ENCODE measurements at places on chromosomes 11 and 22. TPM values are rescaled to one million over a fixed set of nuclear protein-coding genes. Genes with fewer than 3 reads are reported as not detected.

KRTAP5-1 gene
- not detected for total RNA-seq

OR8B12 gene
- total RNA-seq: not detected

CCDC88B gene
- 119 TPM for total RNA-seq

CRYBB2 gene
- not detected for total RNA-seq

DNA sequence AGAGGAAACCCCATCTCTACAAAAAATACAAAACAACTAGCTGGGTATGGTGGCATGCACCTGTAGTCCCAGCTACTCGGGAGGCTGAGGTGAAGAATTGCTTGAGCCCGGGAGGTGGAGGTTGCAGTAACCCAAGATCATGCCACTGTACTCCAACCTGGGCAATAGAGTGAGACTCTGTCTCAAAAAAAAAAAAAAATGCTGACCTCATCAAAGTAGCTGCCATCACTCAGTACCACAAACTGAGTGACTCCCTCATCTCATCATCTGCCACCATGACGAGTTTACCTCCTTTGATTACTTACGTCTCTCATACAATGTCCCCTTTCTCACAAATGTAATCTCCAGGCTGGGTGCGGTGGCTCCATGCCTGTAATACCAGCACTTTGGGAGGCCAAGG lies 117.2 kb upstream of the CLPB start:
- no peak for DNase-seq

DNA sequence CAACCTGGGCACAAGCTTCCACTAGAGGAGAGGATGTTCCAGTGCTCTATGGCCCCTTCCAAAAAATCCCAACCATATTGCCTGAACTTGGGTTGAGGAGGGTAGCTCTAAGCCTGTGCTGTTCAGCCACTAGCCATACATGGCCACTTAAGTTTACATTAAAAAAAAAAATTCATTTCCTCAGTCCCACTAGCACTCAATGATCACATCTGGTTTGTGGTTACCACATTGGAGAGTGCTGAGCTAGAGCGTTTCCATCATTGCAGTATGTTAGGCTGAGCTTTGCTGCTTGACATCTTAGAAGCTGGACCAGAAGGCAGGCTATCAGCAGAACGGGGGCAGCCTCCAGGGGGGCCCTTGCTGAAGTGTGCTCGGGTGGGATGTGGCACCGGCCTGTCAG lies 43.5 kb upstream of the CYP2D6 start:
- peak; percentile 70 for DNase-seq

DNA sequence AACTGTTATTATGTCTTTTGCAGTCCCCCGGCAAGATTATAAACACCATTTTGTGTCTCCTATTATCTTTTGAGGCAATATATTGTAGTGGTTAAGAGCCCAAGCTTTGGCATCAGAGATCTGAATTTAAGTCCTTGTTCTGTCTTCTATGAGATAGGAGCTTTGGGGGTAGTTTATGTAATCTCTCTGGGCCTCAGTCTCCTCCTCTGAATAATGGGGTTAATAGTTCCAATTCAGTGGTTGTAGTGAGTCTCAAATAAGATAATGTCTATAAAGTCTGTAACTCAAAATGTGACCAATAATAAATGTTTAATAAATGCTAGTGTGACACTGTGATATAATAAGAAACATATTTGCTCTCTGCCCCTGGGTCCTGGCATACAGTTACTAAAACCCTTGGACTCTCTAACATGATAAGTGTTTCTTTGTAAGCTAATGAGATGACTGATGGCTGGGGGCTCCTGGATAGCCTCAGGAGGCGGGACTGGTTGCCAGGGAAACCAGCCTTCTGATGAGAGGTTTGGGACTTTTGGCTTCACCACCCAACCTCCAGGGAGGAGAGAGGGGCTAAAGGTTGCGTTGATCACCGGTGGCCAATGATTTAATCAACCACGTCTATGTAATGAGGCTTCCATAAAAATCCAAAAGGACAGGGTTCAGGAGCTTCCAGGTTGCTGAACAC lies 183.4 kb upstream of the MTMR2 start:
- no peak for DNase-seq

DNA sequence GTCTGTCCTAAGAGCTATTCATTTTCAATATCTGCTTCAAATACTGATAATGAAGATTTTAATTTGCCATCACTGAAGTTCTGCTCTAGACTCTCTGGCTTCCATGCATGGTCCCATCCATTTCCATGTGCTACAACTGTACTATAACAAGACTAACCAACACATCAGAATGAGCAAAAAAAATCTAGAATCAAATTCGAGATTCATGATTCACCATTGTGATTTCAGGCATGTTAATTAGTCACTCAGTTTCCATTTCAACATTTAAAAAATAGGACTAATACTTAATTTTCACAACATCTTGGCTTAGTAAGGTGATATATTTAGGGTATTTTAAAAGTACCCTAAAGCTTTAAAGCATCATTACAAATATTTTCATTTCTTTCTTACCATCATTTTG lies 22.8 kb downstream of the PICALM start:
- DNase-seq: no peak

- DNase-seq: no peak
Observed at GRCh38 chr22:22981670-22982571, 88.4 kb upstream of the GNAZ start.

- DNase-seq: no peak
Observed at GRCh38 chr11:110000031-110000502, 93.1 kb upstream of the ZC3H12C start.

DNA sequence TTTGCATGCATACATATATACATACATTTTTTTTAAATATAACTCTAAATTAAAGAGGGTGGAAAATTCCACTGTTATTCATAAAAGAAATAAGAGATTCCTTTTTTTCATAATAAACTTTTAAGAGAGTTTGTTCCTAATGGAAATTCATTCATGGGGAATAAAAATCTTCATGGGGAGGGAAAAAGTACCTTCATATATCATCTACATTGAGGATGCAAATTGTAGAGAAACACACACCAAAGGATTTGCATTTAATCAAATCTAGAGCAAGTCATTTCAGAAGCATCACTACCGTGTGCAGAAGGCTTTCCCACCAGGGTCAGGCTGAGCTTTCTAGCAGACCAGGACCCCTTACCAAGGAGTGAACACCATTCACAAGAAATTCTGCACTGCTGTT lies at the start of gene POU2AF2:
POU2AF2 (plus strand) TSS at position 301 of the 400 bp plus-strand sequence. CDS start 129 bp downstream, outside the sequence.
- DNase-seq: peak; percentile 29

All from activated CD4-positive, alpha-beta T cell treated with anti-CD3 and anti-CD28 coated beads, Interleukin-2, amount 10 ng/mL, durations not matched to agents 24 days and 14 days (primary cell).